Body of pancreas (tissue), 4 donors: ENCODE measurements at places on chromosomes 12 and 14.

DNA sequence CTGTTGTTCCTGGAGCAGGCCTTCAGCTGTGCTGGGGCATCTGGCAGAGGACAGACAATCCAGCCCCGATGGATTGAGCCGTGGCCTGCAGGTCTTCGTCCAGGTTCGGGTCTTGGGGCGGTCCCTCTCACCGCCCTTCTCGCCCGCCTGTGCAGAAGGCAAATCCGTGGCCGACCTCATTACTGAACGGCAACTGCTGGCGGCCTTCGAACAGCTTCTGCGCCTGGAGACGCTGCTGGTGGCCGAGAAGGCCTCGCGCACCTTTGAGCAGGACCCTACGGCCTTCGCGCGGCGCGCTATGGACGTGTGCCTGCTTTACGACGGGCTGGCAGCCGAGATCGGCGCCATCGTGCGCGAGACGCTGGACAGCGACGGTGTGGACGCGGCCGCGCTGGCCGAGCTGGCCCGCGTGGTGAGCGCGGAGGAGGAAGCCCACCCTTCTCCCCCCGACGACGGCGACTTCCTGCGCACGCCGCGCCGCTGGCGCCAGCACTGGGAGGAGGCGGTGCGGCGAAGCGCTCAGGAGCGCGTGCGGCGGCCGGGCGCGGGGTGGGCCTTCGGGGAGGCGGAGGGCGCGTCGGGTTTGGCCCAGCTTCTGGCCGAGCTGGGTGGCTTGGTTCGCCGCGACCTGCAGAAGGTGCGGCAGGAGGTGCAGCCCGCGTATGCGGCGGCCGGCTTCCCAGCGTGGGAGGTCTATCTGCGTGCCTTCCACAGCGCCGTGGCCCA lies 7.6 kb downstream of the EXOC3L4 start:
- no peak for DNase-seq

DNA sequence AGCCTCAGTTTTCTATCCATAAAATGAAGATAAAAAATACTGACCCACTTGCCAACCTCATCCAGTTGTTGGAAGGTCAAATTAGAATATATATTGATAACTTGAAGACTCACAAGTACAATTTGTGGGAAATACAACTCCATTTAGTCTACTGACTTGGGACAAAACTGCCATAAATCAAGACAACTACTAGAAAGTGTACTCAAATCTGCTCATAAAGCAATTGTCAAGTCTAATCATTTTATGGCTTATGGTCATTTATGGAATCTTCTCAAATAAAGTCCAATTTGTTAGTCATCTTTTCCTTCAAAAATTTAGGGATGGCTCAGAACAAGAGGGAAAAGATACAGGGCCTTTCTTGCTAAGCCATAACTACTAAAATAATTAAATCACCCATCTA lies 7.0 kb downstream of the BTG1 start:
- DNase-seq = no peak

DNA sequence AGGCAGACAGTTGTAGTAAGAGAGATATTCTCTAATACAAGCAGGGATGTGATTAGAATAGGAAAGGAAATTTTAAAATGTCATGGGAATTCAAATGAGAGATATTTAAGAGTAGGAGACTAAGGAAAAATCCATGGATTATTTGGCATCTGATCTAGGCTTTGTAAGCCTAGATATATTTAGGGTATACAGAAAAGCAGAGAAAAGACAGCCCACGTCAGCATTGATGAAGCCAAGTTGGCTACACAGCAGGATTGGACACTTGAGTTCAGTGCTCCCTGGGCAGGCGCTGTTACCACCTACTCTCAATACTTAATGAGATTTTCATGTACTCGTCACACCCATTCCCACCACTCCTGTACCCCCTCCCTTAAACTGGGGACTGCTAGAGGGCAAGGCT lies 1.7 kb upstream of the KCNJ8 start:
- peak; percentile 49 for DNase-seq

DNA sequence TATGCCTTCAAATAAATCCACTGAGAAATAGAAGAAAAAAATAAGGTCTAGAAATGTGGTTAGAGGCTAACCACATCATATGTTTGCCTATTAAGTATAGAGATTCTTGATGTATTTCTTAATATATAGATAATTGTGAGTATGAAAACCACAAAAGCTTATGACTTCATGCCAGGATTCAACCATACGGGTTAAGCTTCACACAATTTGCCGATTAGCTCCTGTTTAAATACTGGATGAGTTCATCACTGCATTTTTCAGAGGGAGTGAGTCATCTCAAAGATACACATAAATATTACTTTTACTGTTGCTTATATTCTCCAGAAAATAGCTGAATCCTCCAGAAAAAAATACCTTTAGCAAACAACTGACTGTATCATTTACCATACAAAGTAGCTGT lies 79.6 kb downstream of the RPL10L start:
- DNase-seq = no peak

DNA sequence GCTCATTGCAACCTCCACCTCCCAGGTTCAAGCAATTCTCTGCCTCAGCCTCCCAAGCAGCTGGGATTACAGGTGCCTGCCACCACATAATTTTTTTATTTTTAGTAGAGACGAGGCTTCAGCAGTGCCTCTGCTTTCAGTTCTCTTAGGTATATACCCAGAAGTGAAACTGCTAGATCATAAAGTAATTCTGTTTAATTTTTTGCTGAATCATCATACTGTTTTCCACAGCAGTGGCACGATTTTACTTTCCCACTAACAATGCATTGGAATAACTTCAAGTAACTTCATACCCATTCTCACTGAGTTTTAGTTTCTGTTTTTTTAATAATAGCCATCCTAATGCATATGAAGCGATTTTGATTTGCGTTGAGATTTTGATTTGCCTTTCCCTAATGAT lies 148.0 kb upstream of the G2E3 start:
- DNase-seq = no peak

- peak; percentile 97 for DNase-seq
These were observed at the start of gene TMEM30B for GRCh38 chr14:61281186-61281947. TSS of gene TMEM30B (minus strand) at chr14:61281338. CDS start at chr14:61281147, 191 bp downstream.

DNA sequence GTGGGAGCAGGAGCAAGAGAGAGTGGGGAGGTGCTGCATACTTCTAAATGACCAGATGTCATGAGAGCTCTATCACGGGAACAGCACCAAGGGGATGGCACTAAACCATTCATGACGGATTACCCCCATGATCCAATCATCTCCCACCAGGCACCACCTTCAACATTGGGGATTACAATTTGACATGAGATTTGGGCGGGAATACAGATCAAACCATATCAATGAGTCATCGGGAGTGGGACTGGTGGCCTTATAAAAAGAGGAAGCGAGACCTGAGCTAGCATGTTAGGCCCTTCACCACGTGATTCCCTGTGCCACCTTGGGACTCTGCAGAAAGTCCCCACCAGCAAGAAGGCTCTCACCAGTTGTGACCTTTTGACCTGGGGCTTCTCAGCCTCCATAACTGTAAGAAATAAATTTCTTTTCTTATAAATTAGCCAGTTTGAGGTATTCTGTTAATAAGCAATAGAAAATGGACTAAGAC lies 28.7 kb downstream of the COX8C start:
- no peak for DNase-seq

DNA sequence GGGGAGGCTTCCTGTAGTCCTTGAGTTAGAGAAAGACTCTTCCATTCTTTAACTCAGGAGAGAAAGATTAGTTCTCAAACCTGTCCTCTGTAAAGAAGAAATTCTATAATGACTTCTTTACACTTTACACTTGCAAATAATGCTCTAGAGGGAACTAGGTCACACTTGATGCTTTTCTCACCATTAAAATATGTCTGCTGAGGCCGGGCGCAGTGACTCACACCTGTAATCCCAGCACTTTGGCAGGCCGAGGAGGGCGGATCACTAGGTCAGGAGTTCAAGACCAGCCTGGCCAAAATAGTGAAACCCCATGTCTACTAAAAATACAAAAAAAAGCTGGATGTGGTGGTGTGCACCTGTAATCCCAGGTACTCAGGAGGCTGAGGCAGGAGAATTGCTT lies 6.3 kb downstream of the NTN4 start:
- DNase-seq = no peak
